Cardiac septum (tissue), 1 donor: ENCODE measurements at places on chromosomes 7 and 10. TPM values are rescaled to one million over a fixed set of nuclear protein-coding genes. Genes with fewer than 3 reads are reported as not detected.

The FAM237B gene
- not detected for total RNA-seq

The MPP7 gene
- total RNA-seq = 13.1 TPM

The SLC18A3 gene
- total RNA-seq = not detected

The ANKRD2 gene
- 138 TPM for total RNA-seq

The TMEM26 gene
- 0.16 TPM for total RNA-seq

The COL28A1 gene
- total RNA-seq = 0.51 TPM

The PDE6C gene
- total RNA-seq = not detected

The ZNF783 gene
- total RNA-seq = 4.3 TPM
